T-cell (primary cell): ENCODE measurements at places on chromosomes 6 and 20.

DNA sequence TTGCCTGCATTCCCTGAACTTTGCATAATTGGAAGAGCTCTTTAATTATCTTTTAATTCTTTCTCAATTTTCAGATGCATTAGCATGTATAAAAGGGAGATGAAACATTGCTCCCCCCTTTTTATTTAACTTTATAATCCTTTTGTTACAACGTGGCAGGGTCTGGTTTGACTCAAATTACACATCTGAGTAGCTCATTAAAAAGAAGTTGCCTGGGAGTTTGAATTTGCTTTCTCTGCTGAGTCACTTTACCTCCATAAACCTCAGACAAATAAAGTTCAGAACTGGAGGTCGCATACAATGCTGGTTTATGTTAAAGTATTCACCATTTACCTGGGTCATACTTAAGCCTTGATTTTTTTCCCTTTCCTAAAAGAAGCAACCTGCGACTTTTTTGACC, 495.2 kb downstream of the PREX1 start:
- no peak for DNase-seq

- no peak for DNase-seq
Observed at GRCh38 chr6:166308769-166309589, 787 bp upstream of the PRR18 start.

- DNase-seq, result no peak
Observed at GRCh38 chr20:63066506-63067265, 59.9 kb upstream of the BHLHE23 start.

DNA sequence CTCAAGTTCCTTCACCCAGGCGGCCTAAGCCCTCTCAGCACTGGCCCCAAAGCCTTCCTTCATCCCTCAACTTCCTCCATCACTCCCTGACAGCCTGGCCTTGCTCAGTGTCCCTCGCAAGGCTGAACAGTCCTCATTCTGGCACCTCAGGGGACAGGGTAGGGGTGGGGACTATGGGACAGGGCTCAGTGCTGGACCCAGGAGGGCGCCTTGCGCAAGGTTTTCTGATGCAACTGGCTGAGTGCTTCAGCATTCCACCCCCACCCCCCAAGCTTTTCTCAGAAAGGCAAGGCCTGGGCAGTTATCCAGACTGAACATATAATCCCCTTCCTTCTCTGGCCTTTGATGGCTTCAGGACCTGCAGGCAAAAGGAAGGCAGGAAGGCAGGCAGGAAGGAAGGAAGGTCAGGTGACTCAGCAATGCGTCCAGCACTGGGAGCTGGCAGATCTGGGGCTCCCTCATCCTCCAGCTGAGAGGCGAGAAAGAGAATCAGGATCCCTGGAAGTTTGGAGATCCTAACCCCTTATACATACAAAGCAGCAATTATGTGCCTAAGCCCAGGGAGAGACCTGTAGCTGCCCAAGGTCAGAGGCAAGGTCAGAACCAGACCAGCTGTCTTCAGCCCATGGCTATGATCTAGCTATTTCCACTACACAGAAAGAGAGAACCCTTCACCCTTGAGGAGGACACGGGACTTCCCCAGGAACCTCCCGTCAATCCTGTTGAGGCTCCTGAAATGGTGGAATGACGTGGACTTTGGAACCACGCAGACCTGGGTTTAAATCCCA, 8.6 kb upstream of the TRIB3 start:
- no peak for DNase-seq

- no peak for DNase-seq
Observed at GRCh38 chr6:3328796-3329195, 70.0 kb downstream of the PSMG4 start.

DNA sequence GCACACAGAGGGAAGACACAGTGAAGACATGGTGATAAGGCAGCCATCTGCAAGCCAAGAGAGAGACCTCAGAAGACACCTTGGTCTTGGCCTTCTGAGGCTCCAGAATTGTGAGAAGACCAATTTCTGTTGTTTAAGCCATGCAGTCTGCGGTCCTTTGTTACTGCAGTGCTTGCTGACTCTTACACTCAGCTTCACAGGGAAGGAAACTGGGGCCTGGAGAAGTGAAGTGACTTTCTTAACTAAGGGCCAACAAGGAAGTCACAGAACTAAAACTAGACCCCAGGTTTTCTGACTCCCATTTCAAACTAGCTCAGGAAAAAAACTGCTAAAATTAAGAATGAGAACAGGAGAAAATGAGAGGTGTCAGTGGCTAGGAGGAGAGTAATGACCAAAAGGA, 74.3 kb downstream of the TNFRSF21 start:
- DNase-seq, result no peak

DNA sequence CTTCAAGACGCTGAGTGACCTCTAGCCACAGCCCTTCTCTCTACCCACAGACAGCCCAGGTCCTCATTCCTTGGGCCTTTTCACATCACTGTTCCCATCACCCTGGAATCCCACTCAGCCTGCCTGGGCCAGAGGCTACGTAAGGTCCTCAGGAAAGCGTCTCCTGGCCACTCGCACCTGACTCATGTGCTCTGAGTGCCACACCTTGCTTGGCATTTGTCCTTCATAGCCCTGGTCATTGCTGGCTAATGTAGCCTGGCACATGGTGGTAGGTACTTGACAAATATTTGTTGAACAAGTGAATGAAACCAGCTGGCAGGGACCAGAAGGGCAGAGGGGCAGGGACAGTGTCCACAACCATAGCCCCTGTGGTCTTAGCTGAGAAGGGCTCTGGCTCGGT, 50.6 kb upstream of the FANCE start:
- DNase-seq, result no peak

GRCh38 chr6:165686596-165687365, 23.7 kb upstream of the PDE10A start:
- DNase-seq, result no peak

DNA sequence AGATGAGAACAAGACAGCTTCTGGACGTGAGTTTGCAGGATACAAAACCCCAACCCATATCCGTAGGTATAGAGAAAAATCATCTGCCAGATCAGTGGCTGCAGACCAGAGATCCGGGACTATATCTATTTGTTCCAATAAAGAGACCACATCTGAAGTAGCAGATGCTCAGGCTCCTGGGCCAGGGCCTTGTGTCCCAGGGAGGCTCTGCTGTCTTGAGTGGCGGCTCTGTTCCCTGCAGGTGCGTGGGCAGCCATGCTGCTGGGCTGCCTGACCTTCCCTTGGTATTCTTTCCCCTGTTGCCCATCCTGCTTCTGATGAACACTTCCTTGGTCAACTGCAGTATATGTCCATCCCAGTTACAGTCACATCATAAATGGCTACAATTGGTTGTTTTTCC, 34.9 kb downstream of the ERMARD start:
- no peak for DNase-seq
